ENCODE measurements at places on chromosomes 3 and 15. TPM values are rescaled to one million over a fixed set of nuclear protein-coding genes. Genes with fewer than 3 reads are reported as not detected.

GRCh38 chr3:46114323-46114988, 87.2 kb upstream of the XCR1 start:
- DNase-seq = no peak

CSTA gene
- total RNA-seq = 3.7 TPM

GRCh38 chr3:179069762-179070390, 1.7 kb downstream of the ZMAT3 start:
- DNase-seq = no peak

GRCh38 chr3:138245026-138245425, 57.9 kb downstream of the ARMC8 start:
- DNase-seq = no peak

GRCh38 chr15:94127006-94127405, 104.4 kb upstream of the MCTP2 start:
- DNase-seq = no peak

DNA sequence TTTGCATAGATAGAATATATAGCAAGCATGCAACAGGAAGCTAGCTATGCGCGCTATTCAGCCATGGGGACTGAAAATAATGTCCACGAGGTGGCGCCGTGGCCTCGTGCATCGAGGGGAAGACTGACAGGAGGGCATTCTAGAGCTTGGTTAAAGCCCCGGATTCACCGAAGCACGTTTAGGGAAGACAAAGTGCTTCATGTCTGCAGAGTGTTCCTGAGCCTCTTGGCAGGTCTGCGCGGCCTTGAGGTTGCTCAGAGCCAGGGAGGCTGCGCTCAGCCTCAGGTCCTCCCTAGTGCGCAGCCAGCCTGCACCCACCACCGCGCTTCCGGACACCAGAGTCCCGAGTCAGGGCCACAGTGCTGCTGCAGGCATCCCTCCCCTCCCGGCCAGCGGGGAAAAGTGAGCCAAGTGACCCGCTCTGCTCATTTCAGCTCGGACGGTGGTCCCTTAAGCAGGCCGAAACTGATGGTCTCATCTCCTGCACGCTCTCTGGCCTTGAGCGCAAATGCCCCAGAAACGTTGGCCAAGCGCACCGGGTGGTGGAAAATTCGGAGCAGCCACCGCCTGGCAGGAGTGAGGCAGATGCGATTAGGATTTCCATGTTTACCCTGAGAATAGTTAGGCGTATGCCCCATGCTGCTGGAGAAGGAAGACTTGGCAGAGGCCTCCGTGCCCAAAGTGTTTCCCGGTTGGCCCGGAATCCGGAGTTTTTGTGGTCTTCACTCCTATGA, 24.8 kb downstream of the GABRA5 start:
- DNase-seq = peak; percentile 76

DNA sequence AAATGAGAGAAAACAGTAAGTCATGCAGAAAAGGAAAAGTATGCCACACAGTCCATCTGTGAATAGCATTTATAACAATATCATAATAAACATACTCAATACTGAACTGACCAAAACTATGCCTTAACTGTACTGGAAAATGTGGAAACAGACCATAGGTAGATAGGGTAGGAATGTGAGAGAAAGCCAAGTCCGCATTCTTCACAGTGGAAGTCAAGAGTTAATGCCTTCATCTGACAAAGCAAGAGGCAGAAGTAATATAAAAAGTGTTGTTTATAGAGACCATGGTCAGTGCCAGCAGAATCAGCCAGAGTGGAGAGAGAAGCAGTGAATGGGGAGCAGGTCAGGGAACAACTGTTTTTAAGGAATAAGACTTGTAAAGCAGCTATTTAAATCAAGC, 52.3 kb downstream of the KBTBD12 start:
- DNase-seq = no peak

DNA sequence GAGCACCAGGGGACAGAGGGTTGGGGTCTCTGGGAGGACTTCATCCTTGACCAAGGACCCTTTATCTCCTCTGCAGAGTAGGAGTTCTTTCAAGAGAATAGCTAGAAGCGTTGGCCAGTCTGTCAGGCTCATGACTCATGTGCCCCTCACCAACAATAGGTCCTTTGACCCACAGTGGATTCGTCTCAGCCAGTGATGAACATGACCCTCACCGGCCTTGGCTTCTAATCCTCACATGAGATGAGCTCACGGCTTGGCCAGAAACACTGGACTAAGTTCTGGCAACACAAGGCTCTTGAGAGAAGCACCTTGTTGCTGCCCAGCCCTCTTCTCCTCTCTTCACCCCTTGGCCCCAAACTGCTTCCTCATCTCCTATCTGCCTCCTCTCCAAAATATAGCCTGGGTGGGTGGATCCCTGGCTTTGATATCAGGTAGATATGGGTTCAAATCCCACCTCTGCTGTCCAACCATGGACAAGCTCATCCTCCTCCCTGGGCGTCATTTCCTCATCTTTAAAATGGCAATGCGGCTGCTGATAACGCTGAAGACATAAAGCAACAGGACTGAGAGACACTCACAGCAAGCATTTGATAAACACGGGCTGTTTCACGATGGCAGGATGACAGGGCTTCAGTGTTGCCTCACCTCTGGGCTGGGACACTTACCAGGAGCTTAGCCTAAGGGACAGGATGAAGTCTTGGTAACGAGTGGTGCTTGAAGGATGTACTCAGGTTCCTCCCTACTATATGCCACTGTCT, 446.7 kb upstream of the PROK2 start:
- DNase-seq = no peak

DNA sequence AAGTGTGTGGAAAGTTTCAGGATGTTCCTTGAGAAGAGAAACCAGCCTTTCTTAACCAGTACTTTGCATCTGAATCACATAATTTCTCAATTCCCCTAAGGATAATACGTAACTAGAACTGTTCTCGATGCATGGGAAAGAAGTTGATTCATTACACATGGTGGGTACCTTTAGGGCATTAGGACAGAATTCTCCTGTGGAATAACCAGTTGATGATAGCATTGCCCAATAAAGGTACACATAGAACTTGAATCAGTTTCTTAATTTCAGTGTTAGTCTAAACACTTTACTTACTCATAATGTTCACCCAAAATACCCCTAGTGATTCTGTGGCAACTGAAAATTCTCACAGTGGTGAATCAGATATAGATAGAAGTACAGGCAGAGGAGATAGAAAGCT, 1030.9 kb downstream of the ROBO1 start:
- no peak for DNase-seq

- no peak for DNase-seq
Observed at GRCh38 chr3:193732391-193732790, 139.4 kb downstream of the OPA1 start.

GRCh38 chr15:68152342-68152741, 52.8 kb downstream of the CALML4 start:
- DNase-seq = no peak

CRBN gene
- total RNA-seq = 56.8 TPM

CHRNA5 gene
- total RNA-seq = 2.0 TPM

GRCh38 chr3:13480340-13481318, 523 bp downstream of the HDAC11 start:
- DNase-seq = no peak

DNA sequence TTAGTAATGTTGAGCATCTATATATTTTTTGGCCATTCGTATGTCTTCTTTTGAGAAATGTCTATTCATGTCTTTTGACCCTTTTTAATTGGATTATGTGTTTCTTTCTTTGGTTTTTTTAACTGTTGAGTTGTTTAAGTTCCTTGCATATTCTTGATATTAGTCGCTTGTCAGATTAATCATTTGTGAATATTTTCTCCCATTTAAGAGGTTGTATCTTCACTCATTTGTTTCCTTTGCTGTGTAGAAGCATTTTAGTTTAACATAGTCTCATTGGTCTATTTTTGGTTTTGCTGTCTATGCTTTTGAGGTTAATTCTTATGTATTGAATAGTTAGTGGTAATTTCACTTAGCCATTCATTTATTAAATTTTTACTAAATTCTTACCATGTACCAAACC, 283.8 kb downstream of the ZPLD1 start:
- DNase-seq = no peak

NPAP1 gene
- 0.03 TPM for total RNA-seq

SETMAR gene
- total RNA-seq = 16.3 TPM

SLC41A3 gene
- total RNA-seq = 30.9 TPM

KCNMB2 gene
- 6.7 TPM for total RNA-seq
